ENCODE measurements at places on chromosomes 7 and 10. TPM values are rescaled to one million over a fixed set of nuclear protein-coding genes. Genes with fewer than 3 reads are reported as not detected.

Gene CYP2C8
- total RNA-seq, result 0.12 TPM

DNA sequence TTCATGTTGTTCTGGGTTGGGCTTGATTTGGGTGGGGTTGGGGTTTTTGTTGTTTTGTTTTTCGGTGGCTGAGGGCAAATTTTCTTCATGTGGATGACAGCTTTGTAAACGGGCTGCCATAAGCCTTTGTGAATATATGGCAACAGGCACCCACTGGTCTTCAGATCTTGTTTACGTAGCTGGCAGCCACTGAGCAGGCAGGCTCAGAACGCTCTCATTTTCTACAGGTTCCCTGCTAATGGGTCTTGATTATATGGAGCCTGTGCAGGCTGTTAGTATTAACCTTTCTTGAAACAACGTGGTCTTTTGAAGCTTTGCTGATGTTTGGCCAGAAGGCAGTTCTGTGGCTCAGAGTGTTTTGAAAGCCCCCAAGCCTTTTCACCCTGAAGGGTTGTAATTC lies 199.7 kb downstream of the TNS3 start:
- no peak for DNase-seq

- DNase-seq, result no peak
Observed at GRCh38 chr7:113143486-113144257, 25.3 kb upstream of the SMIM30 start.

Gene TFPI2
- not detected for total RNA-seq

Gene LIPJ
- not detected for total RNA-seq

GRCh38 chr7:26588511-26588910 lies 275.9 kb downstream of the SKAP2 start:
- no peak for DNase-seq

DNA sequence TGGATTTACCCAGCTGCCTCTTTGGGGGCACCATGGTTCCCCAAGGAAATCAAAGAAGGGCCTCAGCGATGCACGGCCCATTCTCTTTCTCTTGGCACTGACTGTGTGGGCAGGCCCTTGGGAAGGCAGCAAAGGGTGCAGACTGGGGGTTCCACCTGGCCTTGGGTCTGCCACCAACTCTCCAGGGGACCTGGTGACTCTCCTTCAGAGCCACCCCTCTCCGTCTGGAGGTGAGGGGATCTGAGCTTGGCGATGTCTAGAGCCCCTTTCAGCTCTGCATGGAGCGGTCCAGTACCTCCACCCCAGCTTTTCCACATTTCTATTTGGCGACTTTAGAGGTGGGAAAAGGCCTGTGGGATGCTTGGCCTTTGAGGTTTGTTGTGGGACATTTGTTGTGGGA lies 69.1 kb downstream of the C10orf120 start:
- no peak for DNase-seq

DNA sequence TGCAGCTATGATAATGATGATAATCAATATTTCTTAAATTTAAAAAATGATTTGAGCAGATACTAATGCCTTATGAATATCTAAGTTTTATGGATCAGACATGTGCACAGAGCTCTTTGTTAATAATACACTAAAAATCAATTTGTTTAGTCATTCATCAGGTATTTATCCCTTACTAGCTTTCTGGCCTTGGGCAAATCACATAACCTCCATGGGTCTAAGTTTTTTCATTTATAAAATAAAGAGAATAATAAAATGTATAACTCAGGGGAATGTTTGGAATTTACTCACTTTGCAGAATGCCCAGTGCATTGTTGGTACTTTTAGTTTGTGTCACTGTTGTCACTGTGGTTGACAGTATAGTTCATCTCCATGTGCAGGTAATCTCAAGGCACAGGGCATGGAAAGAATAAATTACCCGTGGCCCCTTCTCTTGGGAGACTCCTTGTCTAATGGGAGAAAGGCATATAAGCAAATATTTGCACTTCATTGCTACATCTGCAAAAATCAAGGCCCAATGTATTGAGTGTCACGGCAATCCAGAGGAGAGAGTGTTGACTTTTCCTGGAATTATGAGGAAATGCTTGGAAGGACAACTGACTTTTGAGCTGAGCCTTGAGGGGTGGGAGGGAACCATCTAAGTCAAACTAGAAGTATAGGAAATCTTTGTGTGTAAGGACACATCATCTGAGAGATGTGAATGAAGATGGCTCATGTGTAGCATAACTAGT lies 64.7 kb upstream of the CTTNBP2 start:
- no peak for DNase-seq

- DNase-seq, result no peak
Observed at GRCh38 chr10:34185998-34186397, 629.1 kb downstream of the PARD3 start.

GRCh38 chr10:116542007-116542677 lies 3.6 kb upstream of the PNLIP start:
- no peak for DNase-seq

GRCh38 chr10:66202101-66202500 lies 723.7 kb upstream of the LRRTM3 start:
- no peak for DNase-seq

GRCh38 chr7:44191171-44191570 lies 1.9 kb upstream of the GCK start:
- DNase-seq, result no peak

- no peak for DNase-seq
Observed at GRCh38 chr7:128920913-128921582, 10.5 kb upstream of the KCP start.

Gene CDC14C
- total RNA-seq, result not detected

DNA sequence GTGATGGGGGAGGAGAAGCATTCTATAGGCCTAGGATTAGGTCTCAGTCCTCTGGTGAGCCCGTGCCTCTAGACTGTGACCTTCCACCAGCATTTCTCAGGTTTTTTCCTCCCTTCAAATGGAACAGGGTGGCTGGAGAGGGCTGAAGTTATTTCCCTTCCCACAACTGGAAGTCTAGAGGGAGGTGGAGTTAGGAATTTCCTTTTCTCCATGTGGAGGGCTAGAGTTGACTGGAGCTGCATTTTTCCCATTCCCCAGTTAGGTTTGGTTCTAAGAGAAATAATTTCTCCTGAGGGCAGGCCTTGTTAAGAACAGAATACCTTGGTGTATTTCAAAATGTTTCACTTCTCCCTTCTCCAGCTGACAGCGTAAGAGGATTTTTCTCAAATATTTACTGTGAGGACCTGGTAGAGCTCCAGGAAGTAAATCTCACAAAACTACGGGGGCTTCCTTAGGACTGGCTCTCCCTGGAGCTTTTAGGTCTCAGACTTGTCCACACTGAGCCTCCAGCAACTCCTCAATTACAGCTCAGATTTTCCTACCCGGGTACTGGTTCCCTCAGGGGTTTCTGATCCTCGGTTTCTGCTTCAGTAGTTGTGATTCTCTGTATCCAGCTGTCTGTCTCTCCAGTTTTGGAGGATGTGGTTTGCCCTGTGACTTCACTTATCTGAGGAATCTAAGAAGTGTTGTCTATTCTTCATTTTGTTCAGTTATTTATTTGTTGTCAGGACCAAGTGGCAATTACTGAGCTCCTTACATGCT lies 6.0 kb upstream of the REEP3 start:
- peak; percentile 32 for DNase-seq

Gene LIPN
- not detected for total RNA-seq

GRCh38 chr10:62133618-62134017 lies 135.0 kb downstream of the RTKN2 start:
- no peak for DNase-seq

- DNase-seq, result no peak
Observed at GRCh38 chr7:64515330-64515729, 47.5 kb downstream of the ZNF680 start.

DNA sequence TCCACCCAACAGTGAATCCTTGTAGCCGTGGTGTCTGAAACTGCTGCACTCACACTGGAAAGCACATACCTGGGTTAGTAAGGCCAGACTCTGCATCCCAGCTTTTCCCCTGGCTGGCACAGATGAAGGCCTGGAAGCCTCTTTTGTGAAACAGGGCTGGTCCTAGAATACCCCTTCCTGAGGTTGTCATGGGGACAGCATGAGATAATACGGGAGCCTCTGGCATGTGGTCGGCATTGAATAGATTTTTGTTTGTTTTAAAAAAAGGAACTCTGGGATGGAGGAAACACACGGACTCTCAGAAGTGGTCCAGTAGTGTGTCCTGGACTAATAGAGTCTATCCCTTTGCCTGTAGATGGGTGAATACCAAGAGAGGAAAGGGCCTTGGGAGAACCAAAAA lies 129.7 kb downstream of the TMEM178B start:
- no peak for DNase-seq

GRCh38 chr10:48656914-48657305 lies 27.8 kb upstream of the WDFY4 start:
- no peak for DNase-seq

Gene GIMAP6
- total RNA-seq, result 34.2 TPM

- no peak for DNase-seq
Observed at GRCh38 chr7:103690242-103690974, 244.4 kb upstream of the SLC26A5 start.

GRCh38 chr10:49010295-49010694 lies 70.7 kb upstream of the LRRC18 start:
- no peak for DNase-seq

DNA sequence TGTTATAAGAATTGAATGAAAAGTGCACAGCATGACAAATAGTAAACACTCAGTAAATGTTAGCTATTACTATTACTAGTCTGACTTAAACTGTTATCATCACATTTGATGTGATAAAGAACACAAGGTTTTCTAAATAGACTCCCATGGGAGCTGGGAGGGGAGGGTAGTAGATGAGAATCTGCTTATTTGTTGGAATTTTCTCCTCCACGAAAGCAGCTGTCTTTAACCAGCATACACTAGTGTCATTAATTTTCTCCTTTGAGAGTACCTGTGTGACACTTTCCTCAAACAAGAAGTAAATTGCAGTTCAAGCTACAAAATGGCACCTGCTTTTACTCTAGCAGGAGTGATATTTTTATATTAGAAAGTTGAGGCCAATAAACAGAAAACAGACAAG lies 200.1 kb downstream of the SKAP2 start:
- DNase-seq, result no peak

GRCh38 chr10:14385596-14386593 lies 55.2 kb upstream of the FRMD4A start:
- peak; percentile 48 for DNase-seq

GRCh38 chr7:15686957-15687545 lies 568 bp upstream of the MEOX2 start:
- DNase-seq, result no peak

- DNase-seq, result no peak
Observed at GRCh38 chr10:32060347-32060746, 4.1 kb upstream of the KIF5B start.
